Stimulated activated CD4-positive, alpha-beta T cell treated with anti-CD3 and anti-CD28 coated beads, Interleukin-2, amount 100 ng/mL, for 4 hours (primary cell): ENCODE measurements at places on chromosomes 7 and 10.

DNA sequence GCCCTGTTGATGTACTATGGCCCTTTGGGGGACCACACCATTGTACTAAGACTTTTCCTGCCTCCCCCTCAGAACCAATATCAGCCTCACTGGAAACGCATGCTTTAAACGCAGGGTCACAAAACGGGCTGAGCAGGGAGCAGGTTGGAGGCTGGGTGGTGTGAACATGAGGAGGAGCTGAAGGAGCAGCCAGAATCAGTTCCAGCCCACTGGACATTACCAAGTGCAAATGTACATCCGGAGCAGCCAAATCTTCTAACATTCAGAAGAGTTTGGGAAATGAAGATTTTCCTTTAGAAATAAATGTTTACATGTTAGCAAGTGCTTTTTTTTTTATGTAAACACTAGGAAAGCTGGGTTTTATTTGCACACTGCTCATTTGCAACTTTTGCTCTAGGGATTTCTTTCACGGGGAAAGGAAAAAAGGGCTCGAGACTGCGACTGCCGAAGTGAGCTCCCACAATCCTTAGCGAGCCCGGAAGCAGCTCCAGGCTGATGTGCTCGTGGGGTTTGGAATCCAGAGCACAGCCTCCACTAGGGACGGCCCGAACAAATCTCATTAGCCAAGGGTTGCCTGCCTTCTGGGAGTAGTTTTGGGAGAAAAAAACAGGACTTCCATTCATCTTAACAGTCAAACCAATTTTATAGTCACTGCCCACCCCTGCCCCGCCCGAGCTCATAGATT, 108.0 kb upstream of the YAE1 start:
- DNase-seq = no peak

DNA sequence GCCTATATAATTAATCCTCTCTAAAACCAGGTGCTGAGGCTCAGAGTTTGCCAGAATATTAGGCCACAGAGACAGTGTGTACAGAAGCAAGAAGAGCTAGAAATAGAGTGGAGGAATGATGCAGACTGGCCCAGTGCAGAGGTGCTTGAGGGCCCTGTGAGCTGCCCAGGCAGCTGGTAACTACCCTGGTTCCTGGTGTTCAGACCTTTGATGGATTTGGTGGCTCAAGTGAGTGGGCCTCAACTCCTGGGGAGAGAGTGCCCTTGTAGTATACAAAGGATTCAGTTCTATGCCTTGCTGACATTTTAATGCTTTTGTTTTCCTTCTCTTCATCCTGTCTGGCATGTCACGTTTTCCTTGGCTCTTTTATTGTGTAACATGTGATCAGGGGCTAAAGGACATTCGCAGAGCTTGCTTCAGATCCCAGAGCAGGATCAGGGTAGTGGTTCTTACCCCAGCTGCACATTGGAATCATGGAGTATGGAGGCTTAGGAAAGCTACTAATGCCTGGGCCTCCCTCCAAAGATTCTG, 20.0 kb downstream of the LRRC4 start:
- no peak for DNase-seq

DNA sequence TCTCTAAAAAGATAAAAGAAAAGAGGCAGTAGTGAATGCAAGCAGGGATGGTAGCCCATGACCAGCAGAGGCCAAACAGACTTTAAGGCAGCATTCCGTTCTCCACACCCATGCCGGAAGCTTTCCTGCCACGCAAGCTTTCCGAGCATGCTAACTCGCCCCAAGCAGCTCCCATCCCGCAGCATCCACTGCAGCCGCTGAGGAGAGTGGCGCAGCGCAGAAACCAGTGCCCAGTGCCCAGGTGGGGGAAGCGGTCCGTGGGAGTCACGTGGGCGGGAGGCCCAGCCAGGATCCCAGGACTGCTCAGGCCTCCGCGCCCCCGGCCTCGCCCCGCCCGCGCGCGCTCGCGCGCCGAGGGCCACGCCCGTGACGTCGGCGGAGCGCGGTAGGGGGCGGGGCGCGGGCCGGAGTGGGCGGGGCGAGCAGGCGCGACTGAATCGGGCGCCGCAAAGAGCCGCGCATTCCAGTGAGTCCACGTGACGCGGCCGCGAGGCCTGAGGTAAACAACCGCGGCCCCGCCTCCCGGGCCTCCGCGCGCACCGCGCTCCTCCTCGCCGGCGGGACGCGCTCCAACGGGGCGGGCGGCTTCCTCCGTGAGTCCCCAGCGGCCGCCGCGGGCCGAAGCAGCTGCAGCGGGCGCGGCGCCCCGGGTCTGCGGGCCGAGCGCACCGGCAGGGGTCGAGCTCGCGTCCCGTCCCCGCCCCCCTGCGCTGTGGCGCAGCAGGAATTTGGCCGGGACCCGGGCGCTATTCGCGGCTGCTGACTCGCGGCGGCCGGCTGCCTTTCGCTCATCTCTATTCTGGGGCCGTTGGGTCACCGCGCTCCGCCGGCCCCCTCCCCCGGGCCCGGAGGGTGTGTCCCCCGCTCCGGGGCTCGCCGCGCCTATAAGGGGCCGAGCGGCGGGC, at the start of gene OTUD1:
OTUD1 (plus strand) TSS at position 529 of the 905 bp plus-strand sequence. CDS start 383 bp downstream, outside the sequence.
- peak; percentile 90 for DNase-seq

DNA sequence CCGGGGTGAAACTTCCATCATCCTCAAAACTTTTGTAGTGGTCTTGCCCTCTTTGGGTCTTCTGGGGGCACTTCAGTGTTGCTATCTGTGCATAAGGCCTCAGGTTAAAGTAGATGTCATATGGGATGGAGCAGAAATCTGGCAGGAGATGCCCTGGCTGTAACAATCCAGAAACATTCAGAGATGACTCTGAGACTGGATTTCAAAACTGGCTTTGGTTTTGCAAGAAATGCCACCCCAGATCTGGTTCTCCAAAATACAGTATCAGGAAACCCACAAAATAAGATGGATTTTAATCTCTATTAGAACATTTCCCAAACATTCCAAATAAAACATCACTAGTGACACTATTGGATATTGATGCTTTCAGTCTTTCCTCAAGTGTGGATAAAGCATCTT, 191.5 kb downstream of the REEP3 start:
- DNase-seq = no peak

GRCh38 chr10:94131885-94132284, 138.2 kb downstream of the PLCE1 start:
- DNase-seq = no peak

DNA sequence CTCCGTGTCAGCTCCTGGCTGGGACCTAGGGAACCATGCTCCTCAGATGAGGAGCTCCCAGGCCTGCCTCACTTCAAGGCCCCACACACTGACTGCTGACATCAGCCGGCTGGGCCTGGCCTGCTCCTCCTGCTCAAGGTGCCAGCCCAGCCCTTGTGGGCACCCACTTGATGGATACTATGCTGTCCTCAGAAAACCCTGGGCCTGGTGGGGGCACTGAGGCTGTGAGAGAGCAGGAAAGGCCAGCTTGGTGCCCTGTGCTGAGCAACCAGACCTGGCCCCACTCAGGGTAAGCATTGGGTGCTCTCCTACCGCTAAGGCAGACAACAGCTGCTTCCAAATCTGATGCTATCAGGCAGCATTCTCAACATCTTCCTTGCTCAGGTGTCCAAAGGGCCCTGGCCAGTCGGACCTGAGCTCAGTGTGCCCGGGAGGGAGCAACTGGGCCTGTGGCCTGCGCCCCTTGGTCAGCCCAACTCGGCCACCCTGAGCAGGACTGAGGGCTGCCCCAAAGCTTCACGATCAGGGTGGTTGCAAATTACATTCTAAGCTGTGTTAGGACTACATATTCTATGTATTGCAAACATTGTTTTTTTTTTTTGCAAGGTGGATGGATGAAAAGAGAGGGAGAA, 21.9 kb upstream of the ANTXRL start:
- no peak for DNase-seq

DNA sequence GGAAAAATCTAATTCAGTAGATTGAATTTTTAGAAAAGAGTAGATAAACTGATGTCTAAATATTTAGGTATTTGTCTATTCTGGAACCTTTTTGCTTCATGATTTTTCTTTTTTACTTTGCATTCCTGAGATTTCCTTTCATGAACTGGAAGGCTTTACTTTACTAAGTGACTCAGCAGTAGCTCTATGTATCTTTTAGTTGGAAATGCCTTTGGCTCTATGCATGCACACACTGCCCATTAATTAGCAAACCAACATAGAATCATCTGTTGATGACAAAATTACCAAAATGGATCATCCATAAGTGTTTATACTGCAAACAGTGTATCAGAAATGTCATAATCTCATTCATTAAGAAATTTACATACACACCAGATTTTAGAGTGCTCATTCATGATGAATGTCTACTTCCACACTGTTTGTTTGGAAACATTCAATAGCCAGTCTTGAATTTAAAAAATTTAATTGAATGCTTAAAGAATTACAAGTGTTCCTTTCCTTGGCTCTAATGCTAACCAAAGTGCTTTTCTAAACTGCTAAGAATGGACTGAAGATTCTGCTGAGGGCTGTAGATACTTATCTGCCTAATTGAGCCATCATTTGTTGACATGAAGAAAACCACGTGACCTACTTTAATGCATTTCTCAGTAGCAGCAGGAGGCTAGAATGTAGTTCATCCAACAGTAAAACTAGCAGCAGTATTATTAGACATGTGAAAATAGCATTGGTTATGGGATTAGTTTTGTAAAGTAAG, 282.0 kb downstream of the ADK start:
- no peak for DNase-seq

GRCh38 chr10:122113945-122114747, 125.2 kb downstream of the TACC2 start:
- no peak for DNase-seq

DNA sequence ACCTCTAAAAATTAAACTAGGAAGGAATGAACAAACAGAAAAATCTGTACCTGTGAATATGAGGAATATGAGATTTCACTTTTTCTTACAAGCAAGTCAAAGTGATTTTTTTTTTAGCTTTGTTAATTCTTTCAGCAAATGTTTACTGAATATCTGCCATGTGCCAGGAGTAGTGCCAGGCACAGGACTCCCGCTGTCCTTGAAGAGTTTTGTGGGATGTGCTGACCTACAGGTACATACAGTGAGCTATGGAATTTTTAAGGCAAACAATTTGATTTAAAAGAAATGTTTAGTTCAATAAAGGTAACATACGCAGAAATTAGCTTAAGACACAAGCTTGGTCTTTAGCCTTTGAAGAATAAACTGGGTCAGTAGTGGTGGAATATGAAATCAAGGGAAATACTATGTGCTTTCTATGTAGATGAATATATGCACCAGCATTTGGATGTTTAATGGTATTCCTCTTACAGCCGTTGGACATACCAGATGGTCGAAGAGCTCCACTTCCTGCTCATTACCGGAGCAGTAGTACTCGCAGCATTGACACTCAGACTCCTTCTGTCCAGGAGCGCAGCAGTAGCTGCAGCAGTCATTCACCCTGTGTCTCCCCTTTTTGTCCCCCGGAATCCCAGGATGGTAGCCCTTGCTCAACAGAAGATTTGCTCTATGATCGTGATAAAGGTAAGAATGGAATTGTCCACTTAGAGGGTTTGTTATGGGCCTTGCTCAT, 102.0 kb downstream of the GLCCI1 start:
- no peak for DNase-seq

DNA sequence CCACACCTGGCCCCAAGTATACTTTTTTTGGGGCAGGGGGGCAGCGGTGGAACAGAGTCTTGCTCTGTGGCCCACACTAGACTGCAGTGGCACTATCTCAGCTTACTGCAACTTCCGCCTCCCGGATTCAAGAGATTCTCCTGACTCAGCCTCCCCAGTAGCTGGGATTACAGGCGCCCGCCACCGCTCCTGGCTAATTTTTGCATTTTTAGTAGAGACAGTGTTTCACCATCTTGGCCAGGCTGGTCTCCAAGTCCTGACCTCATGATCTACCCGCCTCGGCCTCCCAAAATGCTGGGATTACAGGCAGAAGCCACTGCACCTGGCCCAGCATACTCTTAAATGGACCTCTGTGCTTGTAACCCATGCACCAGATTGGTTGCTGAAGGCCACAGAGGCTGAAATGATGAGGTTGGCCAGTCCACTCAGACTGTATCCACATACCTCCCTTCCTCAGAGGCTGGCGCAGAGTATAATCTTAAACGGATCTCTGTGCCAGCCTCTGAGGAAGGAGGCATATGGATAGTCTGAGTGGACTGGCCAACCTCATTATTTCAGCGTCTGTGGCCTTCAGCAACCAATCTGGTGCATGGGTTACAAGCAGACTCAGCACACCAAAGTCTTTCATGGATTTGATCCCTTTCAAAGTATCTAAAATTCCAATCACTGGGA, 3.0 kb downstream of the CALN1 start:
- no peak for DNase-seq

DNA sequence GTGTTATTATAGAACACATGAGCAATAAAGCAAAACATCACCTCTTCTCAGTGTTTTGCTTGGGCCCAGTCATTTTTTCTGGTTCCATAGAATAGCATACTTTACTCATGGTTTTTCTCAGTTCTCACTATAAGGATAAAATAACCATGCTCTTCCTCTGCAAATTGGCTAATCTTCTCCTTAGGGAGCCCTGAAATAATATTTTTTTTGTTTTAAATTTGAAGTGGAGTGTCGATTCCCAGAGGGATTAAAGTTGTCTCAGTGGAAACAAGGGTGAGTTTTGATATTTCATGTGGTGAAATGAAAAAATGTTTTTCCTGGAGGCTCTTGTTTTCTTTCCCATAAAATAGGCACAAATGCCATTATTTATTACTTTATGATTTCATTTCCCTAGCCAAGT, 127.3 kb downstream of the NOC3L start:
- DNase-seq = no peak

DNA sequence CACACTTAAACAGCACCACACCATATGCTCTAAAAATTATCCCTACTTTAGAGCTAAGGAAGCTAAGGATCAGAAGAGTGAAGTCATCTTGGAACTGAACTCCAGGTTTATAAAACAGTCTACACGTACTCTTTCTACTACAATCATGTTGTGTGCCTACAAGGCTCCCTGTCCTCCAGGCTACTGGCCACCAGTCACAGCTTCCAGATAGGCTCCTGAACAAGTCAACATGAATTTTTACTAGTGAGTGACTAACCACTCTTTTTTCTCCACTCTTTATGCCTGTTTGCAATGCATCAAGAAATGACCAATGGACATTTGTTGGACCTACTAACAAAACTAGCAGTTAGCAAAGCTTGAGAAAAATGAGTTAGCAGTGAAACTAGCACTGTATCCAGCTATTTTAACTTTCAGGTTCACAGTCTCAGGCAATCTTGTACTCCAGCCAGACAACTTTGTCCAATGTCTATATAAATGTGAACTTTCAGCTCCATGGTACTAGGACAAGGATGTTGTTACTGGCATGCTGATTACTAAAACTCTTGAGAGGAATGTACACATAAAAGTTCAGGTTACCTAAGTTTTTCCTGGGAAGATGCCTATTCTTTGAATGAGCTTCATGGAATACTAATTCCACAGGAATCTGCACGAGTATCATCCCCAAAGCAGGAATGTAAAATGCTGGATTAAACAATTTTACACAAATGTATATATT, 180.0 kb downstream of the BTAF1 start:
- DNase-seq = no peak
